ENCODE measurements at places on chromosomes 13 and 19.

DNA sequence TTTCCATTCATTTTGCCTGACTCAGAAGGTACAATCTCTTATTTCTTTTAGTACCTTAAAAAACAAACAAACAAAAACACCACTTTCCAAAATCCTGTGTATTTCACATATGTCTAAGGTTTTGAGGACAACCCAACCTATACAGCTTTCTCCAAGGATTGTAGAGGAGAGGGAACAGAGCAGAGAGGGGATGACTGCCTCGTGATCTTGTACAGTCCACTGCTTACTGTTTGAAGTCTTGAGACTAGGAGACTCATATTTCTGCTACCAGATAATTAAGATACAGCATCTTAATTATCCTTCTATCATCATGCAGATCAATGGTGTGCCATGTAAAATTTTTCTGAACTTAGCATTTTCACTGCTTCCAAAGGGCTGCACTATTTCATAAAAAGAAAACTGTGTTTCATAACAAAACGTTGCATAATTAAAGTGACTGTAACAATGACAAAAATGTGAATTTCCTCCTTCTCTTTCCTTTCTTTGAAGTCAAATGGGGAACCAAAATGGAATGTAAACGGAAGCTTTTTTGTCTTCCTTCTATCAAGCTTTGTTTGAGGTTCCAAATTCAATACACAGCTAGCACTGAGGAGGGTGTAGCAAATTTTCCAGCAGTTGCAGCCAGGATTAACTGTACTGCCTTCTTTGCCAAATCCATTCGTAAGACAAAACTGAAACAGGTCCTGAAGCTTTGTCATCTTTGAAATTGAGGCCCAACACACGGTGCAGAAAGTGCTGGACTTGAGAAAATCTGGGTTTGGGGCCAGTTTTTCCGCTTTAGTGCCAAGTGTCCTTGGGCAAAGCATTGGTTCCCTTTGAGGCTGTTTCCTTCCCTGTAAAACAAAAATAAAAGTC, 34.9 kb upstream of the RCBTB2 start:
- DNase-seq, result no peak

- DNase-seq, result no peak
Measured at GRCh38 chr13:97058391-97058790, 64.1 kb upstream of the OXGR1 start.

- no peak for DNase-seq
Measured at GRCh38 chr19:44847144-44848035, 1.3 kb downstream of the NECTIN2 start.

GRCh38 chr19:19475015-19475765, 40.2 kb downstream of the TSSK6 start:
- no peak for DNase-seq

DNA sequence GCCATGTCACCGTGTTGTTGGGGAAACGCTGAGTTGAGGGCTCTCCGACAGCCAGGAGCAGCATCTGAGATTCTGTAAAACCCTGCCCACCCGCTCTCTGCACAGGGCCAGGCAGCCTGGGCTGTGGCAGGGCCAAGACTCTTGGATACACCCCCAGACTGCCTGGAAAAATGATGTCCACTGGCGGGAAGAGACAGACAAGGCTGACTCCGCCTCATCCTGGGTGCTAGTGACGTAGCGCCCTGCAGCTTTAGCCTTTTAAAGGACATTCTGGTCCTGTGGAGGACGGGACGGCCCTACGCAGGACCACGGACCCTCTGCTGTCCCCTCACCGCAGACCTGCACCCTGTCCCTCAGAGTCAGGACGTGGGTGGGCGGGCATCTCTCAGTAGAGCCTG, 20.7 kb upstream of the LILRA2 start:
- no peak for DNase-seq

- DNase-seq, result no peak
Measured at GRCh38 chr19:6227936-6228325, 51.8 kb downstream of the MLLT1 start.

DNA sequence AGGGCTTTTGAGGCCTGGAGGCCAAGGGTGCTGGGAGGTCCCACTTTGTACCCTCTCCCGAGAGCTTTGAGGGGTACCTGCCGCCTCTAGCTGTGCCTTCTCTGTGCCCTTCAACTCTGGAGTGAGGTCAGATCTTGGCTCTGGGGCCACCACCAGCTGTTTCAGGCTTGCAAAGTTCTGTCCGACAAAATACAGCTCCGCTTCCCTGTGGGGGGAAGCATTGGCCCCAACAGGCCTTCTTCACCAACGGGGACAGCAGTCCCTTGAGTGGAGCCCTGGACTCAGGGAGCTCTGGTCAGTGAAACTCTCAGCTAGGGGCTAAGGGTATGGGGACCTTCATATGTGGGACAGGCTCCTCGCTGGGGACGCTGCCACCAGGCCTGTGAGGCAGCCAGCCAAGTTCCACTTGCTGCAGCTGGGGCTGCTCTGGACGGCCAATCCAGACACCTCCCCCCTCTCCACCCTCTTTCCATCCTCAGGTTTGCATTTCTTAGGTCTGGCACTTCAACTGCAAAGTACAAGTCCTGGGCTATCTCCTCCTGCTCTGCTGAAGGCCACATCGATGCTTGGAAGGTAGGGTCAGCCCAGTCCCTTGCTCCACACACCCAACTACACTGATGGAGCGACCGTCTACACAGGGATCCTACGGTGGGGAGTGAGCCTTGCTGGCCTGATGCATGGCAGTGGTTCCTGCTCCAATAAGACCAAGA, 46.8 kb downstream of the C13orf46 start:
- no peak for DNase-seq

Measured in NCI-H1436 (cell line).